ENCODE measurements at places on chromosomes 7 and 10. TPM values are rescaled to one million over a fixed set of nuclear protein-coding genes. Genes with fewer than 3 reads are reported as not detected.

DNA sequence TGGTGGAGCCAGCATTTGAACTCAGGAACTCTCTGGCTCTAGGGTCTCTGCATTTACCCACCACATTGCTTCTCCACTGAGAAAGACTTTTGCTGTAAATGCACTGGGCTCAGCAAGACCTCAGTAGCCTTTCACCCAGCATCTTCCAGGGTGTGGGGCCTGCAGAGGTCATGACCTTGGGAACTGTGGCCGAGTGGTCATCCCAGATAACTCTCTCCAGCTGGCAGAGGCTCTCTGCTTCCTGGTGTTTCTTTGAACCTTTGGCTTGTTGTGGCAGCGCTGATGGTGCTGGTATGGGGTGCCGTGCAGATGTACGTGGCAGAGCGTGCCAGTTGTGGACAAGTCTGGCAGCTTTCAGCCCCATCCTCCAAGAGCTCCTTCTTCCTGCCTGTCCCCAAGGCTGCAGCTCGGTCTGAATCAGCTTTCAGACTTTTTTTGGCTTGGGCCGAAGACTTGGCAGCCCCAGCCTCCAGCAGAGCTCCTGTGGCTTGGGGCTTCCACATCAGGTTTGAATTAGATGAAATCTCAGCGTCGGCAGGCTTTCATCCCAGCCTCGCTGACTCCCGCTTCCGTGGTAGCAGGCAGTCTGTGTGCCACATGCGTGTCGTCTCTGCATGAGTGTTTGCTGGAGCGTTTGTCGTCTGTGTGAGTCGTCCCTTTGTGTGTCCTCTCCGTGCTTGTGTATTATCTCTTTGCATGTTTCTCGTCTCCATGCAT, 21.5 kb downstream of the ADAMTS14 start:
- no peak for DNase-seq

DNA sequence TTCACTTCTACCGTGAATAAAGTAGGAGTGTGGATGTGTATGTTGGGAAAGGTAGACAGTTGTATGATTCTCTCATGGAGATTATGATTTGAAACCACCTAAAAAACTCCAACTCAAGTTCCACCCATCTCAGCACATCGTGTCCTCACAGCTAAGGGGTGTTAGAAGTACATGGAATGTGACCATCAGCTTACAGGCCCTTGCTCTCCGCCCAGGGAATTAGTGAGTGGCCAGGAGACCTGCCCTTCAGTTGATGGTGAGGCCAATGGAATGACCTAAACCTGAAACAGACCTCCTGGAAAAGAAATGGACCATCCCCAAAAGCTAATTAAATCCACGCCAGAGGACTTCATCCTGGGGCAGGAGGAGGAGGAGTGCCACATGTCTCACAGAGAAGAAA, 2.1 kb upstream of the WNT2 start:
- DNase-seq, result no peak

DNA sequence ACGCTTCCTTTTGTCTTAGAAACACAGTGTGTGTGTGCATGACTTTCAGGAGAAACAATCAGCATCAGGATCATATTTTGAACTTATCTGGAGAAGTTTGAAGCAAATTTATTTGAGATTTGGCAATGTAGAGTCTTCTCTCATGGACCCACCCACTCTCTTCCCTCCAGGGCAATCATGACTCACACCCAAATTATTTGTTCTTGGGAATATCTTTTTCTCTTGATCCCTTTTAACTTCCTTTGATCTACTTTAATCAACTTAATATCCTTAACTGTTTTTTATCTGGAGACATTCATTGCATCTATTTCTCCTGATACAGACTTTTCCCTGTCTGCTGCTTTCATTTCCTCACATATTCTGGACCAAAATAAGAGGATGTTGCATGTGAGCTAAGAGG, 1174.3 kb downstream of the GATA3 start:
- peak; percentile 14 for DNase-seq

The NPM3 gene
- 55.2 TPM for total RNA-seq

Data from renal cortical epithelial cell (primary cell).